ENCODE measurements at places on chromosomes 2 and 18.

- DNase-seq: no peak
Measured at GRCh38 chr2:28271919-28272250, 120.8 kb upstream of the FOSL2 start.

GRCh38 chr2:43340066-43340465 is 113.7 kb upstream of the ZFP36L2 start:
- DNase-seq: no peak

DNA sequence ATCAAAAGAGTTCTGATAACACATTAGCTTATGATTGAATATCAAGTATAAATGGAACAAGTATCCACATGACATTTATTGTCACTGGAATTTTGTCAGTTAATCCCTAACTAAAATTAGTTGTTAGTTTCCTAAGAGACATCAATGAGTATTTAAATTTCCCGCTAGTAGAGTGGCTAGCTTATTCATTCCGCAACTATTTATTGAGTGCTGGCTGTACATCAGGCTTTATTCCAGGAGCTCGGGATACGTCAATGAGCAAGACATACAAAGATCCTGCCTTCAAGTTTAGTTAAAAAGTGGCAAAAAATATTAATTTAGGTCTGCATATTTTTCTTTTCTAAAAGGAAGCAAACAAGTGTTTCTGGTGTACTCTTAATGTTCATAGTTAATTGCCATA is 59.3 kb downstream of the PRKRA start:
- DNase-seq: no peak

- no peak for DNase-seq
Measured at GRCh38 chr18:47987388-47987699, 56.9 kb upstream of the SMAD2 start.

- DNase-seq: no peak
Measured at GRCh38 chr2:35973132-35973736, 382.3 kb upstream of the CRIM1 start.
